Breast epithelium (tissue), 4 donors: ENCODE measurements at places on chromosomes 13 and 19. TPM values are rescaled to one million over a fixed set of nuclear protein-coding genes. Genes with fewer than 3 reads are reported as not detected.

DNA sequence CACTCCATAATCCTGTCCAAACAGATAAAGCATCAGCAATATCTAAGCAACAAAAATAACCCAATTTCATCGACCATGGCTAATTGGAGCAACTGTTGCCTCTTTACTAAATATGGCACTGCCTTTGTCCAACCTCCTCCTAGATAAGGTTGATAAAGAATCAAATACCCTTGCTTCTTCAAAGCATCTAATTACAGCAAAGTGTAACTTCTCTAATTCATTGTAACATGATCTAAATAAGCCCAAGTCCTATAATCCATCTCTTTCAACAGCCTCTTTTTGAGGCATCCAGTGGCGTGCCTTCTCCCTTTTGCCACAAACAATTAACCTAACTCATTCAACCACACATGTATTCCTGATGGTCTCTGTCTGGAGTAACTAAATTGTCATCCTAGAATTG, 81.7 kb upstream of the KLHL1 start:
- no peak overlapping the region for H3K27ac ChIP-seq
- H3K4me3 ChIP-seq, result no peak overlapping the region
- H3K4me1 ChIP-seq, result no peaks in the 10 kb centered on the region
- no peaks in the 10 kb centered on the region for H3K27me3 ChIP-seq
- no peaks in the 10 kb centered on the region for H3K36me3 ChIP-seq

- peaks cover 4% of the 10 kb centered on the region for H3K4me1 ChIP-seq
- no peak overlapping the region for H3K4me3 ChIP-seq
- H3K36me3 ChIP-seq, result no peaks in the 10 kb centered on the region
Observed at GRCh38 chr19:55472463-55472862, 4.0 kb upstream of the ZNF628 start.

- H3K27ac ChIP-seq, result no peak overlapping the region
- no peaks in the 10 kb centered on the region for H3K27me3 ChIP-seq
- H3K4me3 ChIP-seq, result no peak overlapping the region
- DNase-seq, result no peak
- H3K4me1 ChIP-seq, result no peaks in the 10 kb centered on the region
Observed at GRCh38 chr13:58960888-58961287, 1202.8 kb downstream of the DIAPH3 start.

IZUMO1 gene
- not detected for total RNA-seq

DNA sequence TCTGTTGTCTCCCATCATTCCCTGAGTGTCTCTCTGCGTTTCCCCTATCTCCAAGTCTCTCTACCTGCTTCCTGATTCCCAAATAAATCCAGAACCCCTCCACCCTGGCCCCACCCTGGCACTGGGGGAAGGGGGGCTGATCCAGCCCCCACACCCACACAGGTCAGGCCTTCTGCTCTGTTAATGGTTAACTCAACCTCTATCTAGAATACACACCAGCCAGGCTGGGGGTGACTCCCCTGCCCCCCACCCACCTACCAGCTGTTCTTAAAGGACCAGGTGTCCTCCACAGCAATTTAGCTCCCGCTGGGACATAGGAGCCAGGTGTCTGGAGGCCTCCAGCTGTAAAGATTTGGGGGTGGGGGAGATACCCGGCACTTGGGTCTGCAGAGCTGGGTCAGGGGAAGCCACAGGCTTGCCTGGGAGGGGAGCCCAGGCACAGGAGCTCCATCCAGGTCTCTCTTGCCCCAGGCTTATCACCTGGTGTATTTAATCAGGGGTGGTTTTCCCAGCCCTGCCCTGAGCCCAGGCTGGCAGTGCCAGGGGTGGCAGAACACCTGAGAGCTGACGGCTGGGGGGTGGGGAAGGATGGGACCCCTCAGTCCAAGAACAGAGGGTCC, 3.9 kb downstream of the IRF2BP1 start:
- peak overlapping the region; percentile 56 for H3K27ac ChIP-seq
- H3K4me1 ChIP-seq, result peaks cover 27% of the 10 kb centered on the region
- H3K4me3 ChIP-seq, result no peak overlapping the region
- no peaks in the 10 kb centered on the region for H3K36me3 ChIP-seq

DNA sequence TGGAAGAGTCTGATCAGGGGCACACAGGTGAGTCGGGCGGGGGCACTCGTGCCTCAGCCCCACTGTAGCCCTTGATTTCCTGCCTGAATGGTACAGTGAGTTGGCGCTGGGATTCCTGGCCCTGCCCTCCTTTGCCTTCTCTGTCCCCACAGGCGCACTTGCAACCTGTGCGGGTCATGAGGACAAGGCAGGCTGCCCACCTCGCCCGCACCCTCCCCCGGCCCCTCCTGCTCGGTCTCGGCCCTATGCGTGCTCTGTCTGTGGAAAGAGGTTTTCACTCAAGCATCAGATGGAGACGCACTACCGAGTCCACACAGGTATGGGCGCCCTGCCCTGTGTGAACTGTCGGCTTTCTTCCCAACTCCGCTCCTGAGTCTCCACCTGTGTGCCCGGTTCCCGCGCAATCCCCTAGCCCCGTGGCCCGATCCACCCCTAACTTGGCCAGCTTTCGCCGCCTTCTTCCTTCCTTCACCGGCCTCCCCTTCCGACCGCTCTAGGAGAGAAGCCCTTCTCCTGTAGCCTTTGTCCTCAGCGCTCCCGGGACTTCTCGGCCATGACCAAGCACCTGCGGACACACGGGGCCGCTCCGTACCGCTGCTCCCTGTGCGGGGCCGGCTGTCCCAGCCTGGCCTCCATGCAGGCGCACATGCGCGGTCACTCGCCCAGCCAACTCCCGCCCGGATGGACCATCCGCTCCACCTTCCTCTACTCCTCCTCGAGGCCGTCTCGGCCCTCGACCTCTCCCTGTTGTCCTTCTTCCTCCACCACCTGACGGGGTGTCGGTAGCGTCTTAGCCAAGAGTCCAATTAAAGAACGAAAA, 1.6 kb upstream of the KMT2B start:
- no peaks in the 10 kb centered on the region for H3K36me3 ChIP-seq
- peak overlapping the region; percentile 88 for H3K27ac ChIP-seq
- DNase-seq, result peak; percentile 70
- H3K27me3 ChIP-seq, result no peaks in the 10 kb centered on the region

LILRA5 gene
- total RNA-seq, result 2.2 TPM

DNA sequence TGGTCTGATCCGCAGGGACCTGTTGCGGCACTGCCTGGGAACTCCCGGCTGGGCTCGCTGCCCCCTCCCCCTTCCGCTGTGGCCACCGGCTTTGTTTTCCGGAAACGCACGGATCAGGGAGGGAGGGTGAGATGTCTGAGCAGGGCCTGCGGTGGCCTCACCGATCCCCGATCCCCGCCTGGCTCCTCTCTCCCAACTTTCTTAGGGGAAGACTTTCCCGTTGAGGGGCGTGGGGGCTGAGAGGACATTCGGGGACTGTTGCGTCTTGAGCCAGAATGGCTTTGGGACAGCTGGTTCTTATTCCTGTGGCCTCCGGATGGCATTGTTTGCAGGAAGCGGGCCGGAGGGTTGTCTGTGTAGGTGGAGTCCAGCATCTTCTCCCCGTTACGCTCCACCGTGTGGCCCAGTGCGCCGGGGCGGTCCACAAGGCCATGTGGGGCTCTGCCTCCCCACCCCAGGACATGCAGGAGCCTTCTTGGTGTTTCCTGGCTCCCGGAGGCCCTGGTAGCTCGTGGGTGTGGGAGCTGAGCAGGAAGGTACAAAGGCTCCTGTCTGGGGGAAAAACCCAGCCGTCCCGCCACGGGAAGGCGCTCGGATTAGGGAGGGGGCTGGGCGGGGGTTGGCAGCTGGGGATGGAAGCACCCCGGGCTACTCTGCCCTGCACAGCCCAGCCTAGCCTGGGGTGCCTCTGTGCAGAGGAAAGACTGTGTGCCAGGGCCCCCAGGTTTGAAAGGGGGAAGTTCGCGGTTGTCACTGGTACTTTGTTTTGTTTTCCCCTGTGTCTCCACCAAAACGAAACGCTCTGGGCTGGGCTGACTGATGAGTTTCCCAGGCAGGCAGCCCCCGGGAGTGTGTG, 1.3 kb downstream of the CSNK1G2 start:
- no peaks in the 10 kb centered on the region for H3K36me3 ChIP-seq
- peaks cover 8% of the 10 kb centered on the region for H3K4me1 ChIP-seq

KLK3 gene
- 45.2 TPM for total RNA-seq

GRCh38 chr13:97119943-97120342, 102.2 kb upstream of the MBNL2 start:
- DNase-seq, result no peak
- no peak overlapping the region for H3K27ac ChIP-seq
- H3K36me3 ChIP-seq, result no peaks in the 10 kb centered on the region
- peaks cover 6% of the 10 kb centered on the region for H3K4me1 ChIP-seq

SPPL2B gene
- 61.2 TPM for total RNA-seq

DNA sequence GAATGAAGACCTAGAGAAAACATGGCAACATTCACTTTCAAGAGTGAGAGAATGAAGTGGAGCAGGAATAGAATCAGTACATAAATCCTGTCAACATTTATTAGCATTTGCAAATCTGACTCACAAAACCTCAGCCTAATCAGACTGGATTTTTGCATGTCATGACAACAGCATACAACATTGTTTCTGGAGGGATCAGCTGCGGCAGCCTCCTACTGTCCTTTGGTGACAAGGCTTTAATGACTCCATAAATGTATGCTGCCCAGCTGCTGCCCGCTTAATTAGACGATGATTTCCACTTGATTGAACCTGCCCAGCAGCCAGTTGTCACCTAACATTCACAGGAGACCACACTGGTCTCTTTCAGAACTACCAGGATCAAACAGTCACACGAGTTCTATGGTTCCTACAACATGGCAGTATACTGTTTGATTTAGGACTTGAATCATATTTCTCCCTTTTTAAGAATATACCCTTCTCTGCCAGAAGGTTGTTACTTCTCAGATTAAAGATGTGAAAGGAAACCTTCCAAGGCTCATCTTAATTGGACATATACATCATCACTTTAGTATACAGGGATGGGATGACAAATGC, 9.3 kb downstream of the EBPL start:
- H3K36me3 ChIP-seq, result no peaks in the 10 kb centered on the region
- no peak overlapping the region for H3K4me3 ChIP-seq
- no peak overlapping the region for H3K27ac ChIP-seq
- no peak for DNase-seq

DNA sequence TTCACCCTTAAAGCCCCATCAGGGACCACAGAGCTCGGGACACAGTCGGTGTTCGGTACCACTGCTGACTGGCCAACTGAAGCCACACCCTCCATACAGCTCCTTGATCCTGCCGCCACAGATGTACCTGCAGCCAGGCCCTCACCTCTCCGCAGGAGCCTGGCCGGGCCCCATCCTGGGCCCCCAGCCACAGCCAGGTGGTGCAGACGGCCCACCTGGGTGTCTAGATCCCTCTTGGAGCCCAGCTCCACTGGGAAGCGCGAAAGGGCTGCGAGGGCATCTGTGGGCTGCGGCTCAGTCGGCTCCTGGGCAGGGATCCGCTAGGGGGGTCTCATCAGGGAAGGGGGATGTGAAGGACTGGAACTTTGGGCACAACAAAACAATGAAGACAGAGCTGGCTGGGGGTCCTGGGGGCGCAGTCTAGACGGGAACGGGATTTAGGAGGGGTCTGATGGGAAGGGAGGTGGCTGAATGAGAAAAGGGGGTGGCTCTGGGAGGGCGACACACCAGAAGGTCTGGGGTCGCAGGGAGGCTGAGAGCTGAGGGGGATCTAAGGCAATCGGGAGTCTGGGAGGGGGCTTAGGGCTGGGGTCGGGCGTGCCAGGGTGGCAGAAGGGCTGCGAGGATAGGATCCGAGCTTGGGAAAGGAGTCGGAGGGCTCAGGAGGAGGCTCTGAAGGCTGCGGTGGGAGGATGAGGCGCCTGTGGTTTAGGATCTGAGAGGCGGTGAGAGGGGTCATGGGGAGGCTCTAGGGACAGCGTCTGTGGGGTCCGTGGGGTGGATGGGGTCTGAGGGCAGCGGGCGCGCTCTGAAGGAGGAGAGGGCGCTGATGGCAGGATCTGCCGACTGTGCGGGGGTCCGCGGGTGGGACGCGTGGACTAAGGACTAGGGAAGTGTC, 15.8 kb downstream of the PRODH2 start:
- no peak overlapping the region for H3K4me3 ChIP-seq
- H3K4me1 ChIP-seq, result no peaks in the 10 kb centered on the region
- H3K36me3 ChIP-seq, result no peaks in the 10 kb centered on the region
- H3K27ac ChIP-seq, result no peak overlapping the region
- H3K27me3 ChIP-seq, result peaks cover 31% of the 10 kb centered on the region

DNA sequence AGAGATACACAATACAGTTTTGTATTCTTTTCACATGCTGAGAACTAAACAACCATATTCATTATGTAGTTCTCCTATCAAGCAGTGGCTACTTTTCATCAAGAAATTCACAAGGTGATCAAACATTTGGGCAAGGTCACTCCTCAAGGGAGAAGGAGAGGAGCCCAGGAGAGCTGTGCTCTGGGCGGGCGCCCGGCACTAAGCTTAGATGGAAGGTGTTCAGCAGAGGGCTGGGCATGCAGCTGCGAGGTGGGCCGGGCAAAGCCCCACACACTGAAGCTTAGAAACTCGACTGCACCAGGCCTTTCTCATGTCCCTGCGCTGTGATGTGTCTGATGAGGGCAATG, 30.4 kb upstream of the SPACA7 start:
- no peak for DNase-seq
- no peak overlapping the region for H3K27ac ChIP-seq
- H3K4me1 ChIP-seq, result no peaks in the 10 kb centered on the region

GRCh38 chr19:4717966-4718701, 5.5 kb downstream of the DPP9 start:
- no peaks in the 10 kb centered on the region for H3K27me3 ChIP-seq
- DNase-seq, result no peak
- peak overlapping the region; percentile 72 for H3K27ac ChIP-seq
- H3K4me1 ChIP-seq, result peaks cover 18% of the 10 kb centered on the region

DNA sequence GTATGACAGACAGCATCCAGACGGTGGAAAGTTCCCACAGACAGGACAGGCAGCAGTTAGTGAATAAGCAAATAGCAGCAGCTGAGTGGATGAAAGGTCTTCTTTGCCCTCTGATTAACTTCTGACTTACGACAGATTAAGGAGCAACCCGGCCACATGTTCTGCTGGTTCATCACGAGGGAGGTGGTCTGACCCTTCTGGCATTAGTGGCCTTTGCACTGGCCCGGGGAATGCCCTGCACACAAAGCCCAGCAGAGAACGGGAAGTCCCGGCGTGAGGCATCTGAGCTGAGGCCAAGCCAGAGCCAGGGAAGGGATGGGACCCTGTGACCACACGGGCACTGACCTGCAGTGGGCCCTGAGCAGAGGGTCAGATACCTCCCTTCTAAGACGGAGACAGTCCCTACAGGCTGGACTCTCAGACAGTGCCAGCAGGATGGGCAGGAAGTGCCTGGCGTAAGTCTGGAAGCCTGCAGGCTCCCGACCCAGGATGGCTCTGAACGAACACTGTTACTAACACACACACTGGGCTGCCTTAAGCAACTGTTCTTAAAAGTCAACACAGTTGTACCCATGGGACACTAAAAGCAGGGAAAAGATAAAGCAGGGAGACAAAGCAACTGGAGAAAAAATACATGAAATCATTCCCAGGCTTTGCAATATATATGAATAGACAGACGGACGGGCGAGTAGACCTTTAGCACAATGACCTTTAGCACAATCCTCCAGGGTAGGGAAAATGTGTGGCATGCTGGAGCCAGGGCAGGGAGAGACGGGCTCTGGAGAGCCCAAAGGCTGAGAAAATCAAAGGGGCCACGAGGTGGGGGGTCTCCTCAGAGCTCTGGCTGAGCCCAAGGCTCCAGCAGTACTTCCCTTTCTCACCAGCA, 6.3 kb downstream of the C19orf12 start:
- peaks cover 6% of the 10 kb centered on the region for H3K4me1 ChIP-seq
- no peak for DNase-seq
